ENCODE measurements at places on chromosomes 3 and 15. TPM values are rescaled to one million over a fixed set of nuclear protein-coding genes. Genes with fewer than 3 reads are reported as not detected.

GRCh38 chr3:177330779-177331178, 133.5 kb upstream of the TBL1XR1 start:
- DNase-seq: no peak

DNA sequence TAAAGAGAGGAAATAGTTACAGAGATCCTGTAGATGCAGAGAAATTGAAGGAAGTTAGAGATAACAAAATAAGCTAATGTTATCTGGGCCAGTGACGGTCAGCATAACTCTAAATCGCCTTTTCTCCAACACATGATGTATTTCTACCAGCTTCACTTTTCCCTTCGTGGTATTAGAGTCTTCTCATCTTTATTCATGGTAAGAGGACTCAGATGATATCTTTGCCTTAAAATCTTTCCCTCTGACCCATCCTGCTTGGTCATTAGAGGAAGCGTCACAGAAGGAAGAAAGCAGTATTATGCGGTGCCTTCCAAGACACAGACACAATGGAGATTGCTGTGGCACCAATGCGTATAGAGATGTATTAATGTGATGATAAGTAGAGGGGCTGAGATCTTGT, 320.7 kb upstream of the GOLIM4 start:
- DNase-seq: no peak

DNA sequence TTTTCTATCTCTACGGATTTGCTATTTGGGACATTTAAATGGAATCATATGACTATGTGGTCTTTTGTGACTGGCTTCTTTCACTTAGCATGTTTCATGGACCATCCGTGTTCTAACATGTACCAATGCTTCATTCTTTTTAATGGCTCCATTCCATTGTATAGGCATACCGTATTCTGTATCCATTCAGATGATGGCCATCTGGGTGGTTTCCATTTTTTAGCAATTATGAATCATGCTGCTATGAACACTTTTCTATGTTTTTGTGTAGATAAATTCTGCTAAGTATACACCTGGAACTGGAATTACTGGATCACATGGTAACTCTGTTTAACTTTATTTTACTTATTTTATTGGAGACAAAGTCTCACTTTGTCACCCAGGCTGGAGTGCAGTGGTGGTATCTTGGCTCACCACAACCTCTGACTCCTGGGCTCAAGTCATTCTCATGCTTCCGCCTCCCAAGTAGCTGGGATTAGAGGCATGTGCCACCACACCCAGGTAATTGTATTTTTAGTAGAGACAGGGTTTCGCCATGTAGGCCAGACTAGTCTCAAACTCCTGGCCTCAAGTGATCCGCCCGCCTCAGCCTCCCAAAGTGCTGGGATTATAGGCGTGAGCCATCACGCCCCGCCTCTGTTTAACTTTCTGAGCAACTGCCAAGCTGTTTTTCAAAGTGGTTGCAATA, 13.4 kb downstream of the UBP1 start:
- DNase-seq: peak; percentile 88

DNA sequence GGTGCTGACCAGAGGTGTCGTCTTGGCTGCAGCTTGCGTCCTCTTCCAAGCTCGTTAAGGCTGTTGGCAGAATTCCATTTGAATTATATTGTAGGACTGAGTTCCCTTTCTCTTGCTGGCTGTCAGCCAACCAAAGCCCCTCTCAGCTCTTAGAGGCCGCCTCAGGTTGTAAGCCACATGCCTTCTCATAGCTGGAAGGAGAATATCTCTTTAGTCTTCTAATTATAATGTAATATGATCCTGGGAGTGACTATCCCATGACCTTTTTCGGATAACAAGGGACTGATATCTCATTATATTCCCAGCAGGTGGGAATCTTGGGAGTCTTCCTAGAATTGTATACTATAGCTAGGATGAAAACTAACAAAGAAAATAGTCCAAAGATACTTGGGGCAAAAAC, 4.8 kb downstream of the SCG5 start:
- no peak for DNase-seq

- DNase-seq: no peak
Measured at GRCh38 chr15:96561593-96561992, 231.1 kb downstream of the NR2F2 start.

GRCh38 chr15:65603559-65603958, 7.4 kb downstream of the INTS14 start:
- no peak for DNase-seq

DNA sequence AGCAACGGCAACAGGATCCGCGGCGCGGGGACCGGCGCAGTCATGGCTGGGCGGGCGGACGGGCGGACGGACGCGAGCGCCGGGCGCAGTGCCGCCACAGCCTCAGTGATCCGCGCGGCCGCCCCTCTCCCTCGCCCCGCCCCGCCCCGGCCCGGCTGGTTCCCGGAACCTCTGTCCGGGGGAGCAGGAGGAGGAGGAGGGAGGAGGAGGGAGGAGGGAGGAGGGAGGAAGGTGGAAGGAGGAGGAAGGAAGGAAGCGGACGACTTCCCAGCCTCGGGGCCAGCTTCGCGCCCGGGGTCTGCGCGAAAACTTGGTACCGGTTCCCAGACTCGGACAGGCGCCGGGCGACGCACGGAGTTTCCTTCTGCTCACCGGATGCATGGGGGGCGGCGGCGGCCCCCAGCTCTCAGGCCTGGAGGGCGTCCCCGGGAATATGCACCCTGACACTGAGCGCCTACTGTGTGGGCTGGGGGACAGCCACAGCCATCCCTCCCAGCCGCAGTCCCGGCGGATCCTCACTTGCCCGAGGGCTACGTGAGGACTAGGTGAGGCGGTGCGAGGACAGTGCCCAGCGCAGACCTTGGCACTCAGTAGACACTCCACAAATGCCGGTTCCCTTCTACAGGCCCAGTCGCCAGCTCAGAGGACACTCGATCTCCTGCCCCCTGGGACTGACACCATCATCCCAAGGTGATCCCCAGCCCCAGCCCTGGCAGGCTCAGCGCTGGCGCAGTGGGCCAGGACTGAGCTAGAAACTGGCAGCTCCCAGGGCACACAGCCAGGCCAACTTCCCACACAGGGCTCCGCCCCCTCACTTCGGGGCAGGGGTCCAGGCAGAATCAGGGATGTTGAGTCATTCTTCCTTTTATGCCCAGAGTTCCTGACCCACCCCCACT, at the start of gene SHISA5:
TSS of gene SHISA5 (minus strand) at position 124 of the 896 bp plus-strand sequence. CDS start at position 44, 80 bp downstream.
- peak; percentile 77 for DNase-seq

GRCh38 chr3:126100634-126101301, 16.8 kb upstream of the SLC41A3 start:
- no peak for DNase-seq

DNA sequence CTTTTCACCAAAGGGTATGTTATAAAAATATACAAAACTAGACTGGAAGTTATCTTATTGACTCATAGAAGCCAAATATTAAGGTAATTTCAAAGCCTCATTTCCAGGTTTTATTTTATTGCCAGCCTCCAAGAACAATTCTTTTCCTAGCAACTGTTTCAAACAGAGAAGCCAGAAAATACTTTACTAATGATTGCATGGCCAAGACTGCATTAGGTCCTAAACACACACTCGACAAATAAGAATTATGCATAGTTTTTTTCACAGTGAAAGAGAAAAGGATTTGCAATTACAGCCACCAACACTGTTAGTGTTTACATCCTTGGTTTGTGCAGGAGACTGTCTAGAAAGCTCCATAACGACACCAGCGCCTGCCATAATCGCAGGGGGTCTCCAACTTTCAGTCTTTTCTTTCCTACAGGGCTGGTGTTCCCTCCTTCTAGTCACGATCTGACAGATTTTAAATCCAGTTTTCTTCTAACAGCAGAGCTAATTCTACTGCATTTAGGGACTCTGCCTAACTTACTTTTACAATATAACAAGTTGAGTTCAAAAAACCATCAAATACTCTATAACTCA, 58.1 kb downstream of the CLASP2 start:
- no peak for DNase-seq

- DNase-seq: no peak
Measured at GRCh38 chr3:143581972-143582722, 266.1 kb downstream of the SLC9A9 start.

DNA sequence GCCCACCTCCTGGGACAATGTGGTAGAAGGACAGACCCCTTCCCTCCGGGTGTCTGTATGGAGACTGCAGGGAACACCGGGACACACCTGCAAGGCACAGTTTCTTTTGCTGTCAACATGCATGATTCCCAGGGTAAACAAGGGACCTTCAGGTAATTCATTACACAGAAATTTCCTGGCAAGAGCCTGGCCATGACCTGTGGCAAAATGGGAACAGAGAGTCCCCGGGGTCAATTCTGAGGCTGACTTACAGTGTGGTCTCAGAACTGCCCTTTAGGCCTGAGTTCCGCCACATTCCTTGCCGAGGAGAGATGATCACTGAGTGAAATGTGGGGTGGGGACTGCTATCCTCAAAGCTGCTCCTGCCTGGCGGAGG, 6.3 kb downstream of the STARD5 start:
- no peak for DNase-seq

DNA sequence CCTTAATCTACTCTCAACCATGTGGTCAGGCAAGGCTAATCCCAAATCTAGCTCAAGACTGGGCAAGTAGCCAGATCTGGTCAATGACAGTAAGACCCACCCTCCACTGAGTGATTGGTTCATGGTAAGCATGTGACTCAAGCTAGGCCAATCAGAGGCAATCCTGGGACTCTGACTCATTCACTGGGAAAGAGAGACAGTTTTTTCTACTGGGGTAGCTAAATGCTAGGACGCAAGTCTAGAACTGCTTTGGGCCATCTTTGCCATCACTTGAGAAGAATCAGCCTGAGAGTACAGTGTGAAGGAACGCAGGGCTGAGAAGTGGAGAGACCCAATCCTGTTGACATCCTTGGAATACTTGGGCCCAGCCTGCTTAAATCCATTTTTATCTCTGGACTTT, 9.4 kb upstream of the RAD18 start:
- DNase-seq: peak; percentile 10

DNA sequence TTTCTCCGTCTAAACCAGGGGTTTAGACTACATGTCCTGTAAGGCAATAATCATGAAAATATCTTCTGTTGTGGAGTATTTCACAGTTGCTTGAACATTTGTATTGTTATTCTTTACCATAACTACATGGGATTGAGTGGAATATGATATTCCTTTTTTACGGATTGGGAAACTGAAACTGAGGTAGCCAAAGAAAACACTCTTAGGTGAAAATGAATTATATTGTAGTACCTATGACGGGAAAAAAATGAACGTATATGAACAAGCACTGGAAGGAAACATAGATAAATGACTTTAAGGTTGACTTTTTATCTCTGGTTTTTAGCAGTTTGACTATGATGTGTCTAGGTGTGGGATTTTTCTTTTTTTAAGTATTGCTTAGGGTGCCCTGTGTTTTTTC, 35.6 kb downstream of the MAP2K1 start:
- DNase-seq: no peak

GRCh38 chr3:125552401-125552800, 32.4 kb upstream of the SNX4 start:
- no peak for DNase-seq

GRCh38 chr3:171342783-171343420, 117.3 kb downstream of the TNIK start:
- no peak for DNase-seq

DNA sequence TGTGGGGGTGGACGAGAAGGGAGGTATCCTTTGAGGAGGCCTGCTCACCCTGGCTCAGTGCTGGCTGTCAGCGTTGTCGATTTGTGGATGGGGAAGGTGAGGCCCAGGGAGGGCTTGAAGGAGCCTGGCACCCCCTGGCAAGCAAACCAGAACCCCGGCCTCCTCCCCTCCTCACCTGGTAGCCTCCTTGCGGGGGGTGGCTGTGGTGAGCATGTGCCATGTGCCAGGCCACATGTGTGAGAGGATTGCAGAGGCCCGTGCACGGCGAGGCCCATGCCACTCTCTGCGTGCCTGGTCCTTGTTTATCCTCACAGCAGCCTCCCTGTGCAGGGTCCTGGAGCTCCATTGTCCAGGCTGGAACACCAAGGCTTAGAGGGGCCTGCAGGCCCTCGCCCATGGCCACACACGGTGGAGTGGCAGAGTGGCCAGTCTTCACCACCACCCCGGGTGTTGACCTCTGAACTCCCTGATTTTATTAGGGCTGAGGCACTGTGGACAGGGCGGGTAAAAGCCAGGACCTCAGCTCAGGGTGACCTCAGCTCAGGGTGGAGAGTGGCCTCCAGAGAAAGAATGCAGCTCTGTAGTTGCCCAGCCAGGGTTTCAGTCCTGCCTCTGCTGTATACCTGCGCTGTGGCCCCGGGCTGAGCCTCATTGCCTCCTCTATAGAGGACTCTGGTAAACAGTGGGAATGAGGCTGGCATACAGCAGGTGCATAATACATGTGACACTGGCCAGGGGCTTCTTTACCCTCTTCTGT, 29.1 kb downstream of the HDAC11 start:
- DNase-seq: no peak

DNA sequence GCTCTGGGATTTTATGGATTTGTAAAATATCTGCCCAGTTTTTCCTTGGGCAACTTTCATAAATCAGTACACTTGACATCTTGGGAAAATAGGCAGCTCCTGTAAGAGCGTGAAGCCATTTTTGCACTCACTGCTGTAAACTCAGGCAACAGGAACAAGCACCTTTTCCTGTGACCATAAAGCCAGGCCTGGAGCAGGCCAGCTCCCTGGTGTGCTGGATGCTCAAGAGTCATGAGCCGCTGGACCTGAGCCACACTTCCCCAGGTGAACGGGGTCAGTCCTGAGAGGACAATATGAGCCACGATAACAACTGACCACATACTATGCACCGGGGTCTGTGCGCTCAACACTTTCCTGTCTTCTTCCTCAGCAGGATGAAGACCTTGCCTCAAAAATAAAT, 158.2 kb downstream of the NUP210 start:
- no peak for DNase-seq

- no peak for DNase-seq
Measured at GRCh38 chr3:141129049-141129448, 77.9 kb downstream of the SPSB4 start.

DNA sequence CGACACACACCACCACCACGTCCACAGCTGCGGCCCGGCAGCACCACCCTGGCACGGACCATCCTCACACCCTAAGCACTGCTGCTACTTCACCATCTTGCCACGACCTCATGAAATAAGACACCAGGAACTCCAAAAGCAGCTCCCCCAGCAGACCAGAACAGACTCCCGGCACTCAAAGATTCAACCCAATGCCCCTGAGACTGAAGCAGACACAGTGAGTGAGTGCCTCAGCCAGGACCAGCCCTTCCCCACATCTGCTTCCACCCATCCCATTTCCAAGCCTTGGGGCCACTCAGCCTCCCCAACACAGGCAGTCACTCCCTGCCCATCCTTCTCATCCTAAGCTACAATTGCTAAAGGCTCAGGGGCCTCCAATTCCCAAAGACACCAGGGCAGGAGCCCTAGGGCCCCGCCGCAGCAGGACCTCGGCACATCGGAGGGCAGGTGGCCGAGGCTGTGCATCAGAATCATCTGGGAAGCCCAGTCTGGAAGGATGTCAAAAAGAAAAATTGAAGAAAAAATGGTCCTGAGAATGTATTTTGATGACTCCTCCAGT, 18.4 kb upstream of the OCA2 start:
- DNase-seq: no peak

- no peak for DNase-seq
Measured at GRCh38 chr3:59709702-59710553, 660.1 kb upstream of the CFAP20DC start.

FAM227B gene
- 4.3 TPM for polyA plus RNA-seq

CISH gene
- 7.8 TPM for polyA plus RNA-seq

FEZF2 gene
- not detected for polyA plus RNA-seq

CADPS gene
- 4.7 TPM for polyA plus RNA-seq

INSYN1 gene
- polyA plus RNA-seq: 1.9 TPM

SERPINI1 gene
- 5.4 TPM for polyA plus RNA-seq

SERPINI2 gene
- not detected for polyA plus RNA-seq
